SJCRH30 (cell line): ENCODE measurements at places on chromosomes 2 and 18. TPM values are rescaled to one million over a fixed set of nuclear protein-coding genes. Genes with fewer than 3 reads are reported as not detected.

Gene HOXD3
- not detected in 2 replicates for total RNA-seq

Gene SALL3
- total RNA-seq = not detected in 2 replicates

Gene SMYD1
- 2.3 and 2.4 TPM in 2 replicates for total RNA-seq

- DNase-seq = no peak
These were observed 8.1 kb upstream of the IAH1 start for GRCh38 chr2:9466147-9466683.

Gene IL36G
- total RNA-seq = not detected in 2 replicates

DNA sequence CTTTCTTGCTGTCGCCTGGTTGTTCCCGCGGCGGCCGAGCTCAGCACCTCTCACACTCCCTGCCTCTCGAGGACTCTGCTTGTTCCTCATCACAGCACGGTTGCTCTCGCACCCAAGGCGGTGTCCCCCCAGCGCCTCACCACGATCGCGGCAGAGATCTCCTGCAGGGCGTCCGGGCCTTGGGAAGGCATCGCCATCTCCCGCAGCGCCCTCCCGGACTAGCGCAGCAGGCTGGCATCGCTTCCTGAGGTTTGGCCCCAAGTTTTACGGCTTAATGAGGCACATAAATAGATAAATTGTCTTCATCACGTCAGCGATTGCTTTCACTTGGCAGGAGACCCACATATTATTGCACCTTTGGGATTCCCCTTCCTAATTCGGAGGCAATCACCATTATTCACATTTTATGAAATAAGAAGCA is 125.4 kb downstream of the RGPD3 start:
- no peak for DNase-seq

DNA sequence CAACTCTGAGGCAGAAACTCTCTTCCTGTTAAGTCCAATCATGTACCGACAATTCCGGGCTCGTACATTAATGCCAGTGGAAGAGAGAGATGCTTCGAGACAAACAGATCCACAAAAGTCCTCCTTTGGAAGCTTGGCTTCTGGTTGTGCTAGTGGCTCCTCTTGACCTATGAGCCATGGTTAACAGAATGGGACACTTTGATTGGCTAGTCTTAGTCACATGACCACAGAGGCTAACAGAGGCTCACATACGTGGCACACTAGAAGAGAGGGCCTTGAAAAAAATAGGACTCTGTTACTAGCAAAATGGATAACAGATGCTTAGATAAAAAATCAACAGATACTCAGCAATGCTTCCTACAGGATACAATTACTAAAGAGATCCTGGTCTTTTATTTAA is 1211.9 kb upstream of the GYPC start:
- no peak for DNase-seq

GRCh38 chr18:74273394-74273793 is 18.4 kb downstream of the CYB5A start:
- DNase-seq = no peak

Gene FN1
- total RNA-seq = 143 and 178 TPM in 2 replicates

DNA sequence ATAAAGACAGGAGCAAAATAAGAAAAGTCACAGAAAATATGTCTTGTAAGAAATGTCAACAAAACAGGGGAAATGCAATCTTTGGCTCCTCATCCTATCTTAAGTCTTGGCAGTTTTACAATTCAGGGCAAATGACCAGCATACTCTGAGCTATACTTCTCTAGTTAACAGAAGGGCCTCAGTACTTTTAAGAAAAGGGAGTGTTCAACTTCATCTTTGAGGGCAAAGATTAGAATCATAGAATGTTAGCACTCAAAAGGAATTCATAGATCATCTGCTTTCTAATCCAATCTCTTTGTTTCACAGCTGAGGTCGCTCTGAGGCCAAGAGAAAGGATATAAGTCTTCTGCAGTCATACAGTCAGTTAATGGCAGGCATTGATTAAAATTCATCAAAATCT is 174.0 kb upstream of the NT5C1B start:
- DNase-seq = no peak

GRCh38 chr18:50955253-50955652 is 12.6 kb upstream of the ELAC1 start:
- no peak for DNase-seq

DNA sequence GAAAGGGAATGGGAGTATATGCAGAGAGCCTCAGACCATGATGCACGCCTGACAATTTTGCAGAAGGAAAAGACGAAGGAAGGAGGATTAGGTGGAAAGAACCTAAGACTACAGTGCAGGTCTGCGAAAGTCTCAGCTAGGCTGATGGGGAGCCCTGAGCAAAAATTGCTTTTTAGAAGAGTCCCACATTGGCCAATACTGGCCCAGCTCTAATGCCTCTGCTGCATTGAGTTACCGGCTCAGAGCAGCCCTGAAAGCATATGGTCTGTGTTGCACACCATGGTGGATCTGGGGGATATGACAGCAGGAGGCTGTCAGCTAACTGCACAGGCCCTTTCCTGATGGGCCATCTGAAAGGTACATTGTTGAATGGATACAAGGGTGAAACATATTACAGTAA is 48.3 kb upstream of the CAVIN2 start:
- DNase-seq = no peak

DNA sequence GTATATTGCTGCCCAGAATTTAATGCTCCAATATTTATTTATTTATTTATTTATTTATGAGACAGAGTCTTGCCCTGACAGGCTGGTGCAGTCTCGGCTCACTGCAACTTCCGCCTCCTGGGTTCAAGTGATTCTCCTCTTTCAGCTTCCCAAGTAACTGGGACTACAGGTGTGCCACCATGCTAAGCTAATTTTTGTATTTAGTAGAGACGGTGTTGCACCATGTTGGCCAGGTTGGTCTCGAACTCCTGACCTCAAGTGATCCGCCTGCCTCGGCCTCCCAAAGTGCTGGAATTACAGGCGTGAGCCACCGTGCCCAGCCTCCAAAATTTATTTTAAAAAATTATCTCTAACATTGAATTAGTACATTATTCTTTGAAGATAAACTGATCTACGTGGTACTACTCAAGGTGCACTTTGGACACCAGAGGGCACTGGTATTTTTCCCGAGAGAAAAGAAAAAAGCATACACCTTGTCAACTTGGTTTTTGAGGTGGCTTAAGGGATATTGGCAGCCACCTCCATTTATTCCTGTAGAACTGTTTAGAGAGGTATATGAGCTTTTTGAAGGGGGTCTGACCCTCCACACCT is 1.4 kb upstream of the IDH1 start:
- no peak for DNase-seq
